ENCODE measurements at places on chromosomes 5 and 9.

GRCh38 chr9:71521132-71521531, 247.2 kb downstream of the CEMIP2 start:
- DNase-seq, result no peak

DNA sequence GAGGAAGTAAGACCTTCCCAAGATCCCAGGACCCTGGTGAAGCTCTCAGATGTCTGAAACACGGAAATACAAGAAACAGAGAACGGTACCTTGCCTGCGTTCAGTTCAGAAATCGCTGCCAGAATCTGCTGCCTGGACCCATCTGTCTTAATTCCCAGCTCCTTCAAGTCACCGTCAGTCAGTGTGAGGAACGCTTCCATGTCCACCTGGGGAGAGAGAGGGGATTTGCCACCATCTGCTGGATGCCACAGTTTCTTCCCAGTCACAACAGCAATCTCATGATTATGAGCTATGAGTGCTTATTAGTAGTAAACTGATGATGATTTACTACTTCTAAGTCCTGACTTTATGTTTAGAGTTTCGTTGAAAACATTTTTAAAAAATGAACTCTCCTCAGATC, 36.7 kb upstream of the GABBR2 start:
- DNase-seq, result no peak

DNA sequence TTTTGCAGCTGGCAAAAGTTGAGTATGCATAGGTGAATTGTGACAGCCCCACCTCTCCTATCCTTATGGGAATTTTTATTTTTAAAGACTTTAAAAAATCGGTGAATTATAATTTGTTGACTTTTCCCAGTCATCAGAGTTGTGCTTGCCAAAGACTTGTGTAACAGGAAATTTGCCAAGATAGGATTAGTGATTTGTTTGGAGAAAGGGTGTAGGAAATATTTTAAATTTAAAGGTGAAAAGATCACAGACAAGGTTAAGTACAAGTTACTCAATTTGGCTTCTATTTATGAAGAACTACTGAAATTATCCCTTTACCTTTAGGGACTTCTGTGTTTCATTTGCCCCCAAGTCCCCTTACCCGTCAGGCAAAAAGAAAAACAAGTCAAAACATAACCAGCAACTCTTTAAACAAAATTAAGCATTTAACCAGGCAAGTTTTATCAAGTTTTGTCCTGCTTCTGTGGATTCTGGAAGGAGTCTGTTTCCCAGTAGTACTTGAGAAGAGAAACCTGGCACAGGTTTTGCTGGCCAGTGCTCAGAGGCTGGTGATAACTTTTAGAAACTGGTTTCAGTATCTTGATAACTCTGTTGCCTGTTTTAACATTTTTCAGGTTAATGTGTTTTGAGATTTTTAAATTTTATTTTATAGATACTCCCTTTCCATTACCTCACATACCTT, 285.4 kb downstream of the MAST4 start:
- no peak for DNase-seq

- DNase-seq, result no peak
Measured at GRCh38 chr5:91179018-91179417, 204.1 kb downstream of the ARRDC3 start.

DNA sequence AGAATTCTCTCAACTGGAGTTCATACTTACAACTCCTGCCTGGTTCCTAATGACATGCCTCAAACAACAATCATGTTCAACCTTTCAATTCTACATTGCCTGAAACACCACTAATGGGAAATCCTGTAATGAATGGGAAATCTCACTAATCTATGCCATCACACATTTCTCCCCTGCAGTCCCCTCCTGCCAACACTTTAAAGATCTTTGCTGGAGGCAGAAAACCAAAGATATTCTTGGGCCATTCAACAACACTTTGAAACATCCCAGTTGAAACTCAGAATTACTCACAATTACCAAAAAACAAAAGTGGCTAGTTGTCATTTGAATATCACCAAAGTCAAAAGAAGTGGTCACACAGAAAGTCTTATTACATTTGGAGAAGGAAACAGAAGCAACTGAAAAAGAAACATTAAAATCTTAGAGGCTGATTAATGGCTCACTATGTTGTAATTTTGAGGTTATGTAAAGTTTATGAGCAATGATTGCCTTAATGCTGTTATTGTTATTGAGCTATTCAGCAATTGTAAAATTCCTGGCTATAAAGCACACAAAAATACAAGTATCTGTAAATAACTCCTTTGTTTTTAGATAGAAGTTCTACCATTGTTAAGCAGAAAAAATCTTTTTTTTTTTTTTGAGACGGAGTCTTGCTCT, 313.4 kb upstream of the SLC30A5 start:
- no peak for DNase-seq

- no peak for DNase-seq
Measured at GRCh38 chr5:159775890-159776289, 140.4 kb upstream of the ADRA1B start.

DNA sequence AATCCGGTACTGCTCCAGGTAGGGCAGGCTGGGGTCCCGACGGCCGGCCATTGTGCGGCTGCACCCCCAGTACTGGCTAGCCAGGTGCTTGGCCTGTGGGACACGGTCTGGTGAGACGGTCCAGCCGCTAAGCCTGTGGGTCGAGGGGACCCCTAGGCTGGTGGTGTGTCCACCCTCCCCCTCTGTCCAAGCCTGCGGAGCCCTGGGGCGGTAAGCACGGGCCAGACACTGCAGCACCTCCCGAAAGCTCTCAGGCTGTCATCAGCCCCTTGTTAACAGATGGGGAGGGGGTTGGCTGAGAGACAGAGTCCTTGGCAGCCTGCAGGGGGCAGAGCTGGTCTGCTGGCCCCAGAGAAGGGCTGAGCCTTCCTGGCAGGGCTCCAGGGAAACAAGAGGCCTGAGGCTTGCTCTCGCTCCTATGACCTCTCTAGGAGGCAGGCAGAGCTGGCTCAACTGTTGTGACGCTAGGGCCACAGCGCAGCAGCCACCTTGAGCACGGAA, 11.8 kb upstream of the MRNIP start:
- DNase-seq, result peak; percentile 65

DNA sequence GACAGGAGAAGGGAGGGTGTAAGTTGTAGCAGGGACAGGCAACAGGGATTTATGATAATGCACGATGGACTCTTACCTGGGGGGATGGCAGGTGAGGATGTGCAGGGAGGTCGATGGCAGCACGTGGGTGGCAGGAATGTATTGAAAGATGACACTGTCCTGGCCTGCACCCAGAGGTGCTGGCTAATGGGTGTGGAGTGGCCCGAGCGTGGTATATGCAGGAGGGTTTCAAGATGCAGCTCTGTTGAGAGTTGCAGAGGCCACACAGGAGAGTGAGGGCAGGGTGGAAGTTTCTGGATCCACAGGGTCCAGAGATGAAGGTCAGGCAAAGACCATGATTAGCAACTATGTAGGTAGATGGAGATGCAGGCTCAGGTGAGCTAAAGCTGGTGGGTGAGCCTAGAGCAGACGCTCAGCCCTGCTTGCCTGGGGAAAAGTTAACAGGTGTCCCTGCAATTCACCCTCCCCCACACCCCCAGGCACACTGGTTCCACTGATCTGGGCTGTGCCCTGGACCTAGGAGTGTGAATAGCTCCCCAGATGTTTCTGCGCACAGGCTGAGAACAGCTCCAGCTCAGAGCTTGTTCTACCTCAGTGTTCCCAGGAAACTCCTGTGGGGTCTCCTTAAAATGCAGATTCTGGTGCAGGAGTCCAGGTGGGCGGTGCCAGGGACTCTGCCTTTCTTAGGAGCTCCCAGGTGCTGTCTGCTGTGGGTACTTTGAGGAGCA, 21.5 kb upstream of the S1PR3 start:
- no peak for DNase-seq

- no peak for DNase-seq
Measured at GRCh38 chr9:15268782-15269181, 38.2 kb downstream of the TTC39B start.

- DNase-seq, result peak; percentile 29
Measured at GRCh38 chr5:35202319-35203111, 27.8 kb downstream of the PRLR start.

DNA sequence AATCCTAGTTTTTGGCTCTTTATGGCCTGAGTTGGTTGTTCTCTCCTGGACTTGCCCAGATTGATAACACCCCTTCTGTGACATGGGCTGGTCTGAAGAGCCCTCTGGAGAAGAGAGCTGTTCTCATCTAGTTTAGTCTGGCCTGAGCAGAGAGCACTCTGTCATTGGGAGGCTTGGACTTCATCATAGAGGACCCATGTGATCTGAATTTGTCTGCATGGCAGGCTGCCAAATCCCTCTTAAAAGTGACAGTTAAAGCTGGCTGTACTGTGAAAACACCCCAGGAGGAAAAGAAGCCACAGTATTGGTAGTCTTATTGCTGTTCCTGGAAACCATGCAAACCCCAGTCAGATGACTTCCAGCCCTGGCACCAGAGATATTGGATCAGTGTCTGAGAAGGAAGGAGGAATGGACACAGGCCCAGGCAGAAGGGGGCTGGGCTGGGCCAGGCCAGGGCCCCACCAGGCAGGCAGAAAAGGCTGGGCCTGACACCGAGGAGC, 3.7 kb upstream of the WDR31 start:
- DNase-seq, result no peak

DNA sequence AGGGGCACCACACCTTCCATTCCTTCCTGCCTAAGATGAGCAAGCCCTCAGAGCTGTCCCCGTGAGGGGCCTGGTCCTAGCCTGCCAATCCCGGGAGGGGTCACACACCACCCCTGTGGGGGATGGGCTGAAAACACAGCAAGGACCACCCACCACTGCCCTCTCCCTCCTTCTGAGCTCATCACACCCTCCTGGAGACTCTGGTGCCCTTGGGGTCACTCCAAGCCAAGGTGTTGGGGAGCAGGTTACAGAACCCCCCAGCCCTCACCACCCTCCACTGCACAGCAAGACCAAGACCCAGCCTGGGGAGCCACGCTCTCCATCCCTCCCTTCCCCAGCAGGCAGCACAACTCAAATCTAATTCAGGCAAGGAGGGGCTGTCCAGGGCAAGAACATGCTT, 60.5 kb upstream of the PPP1R26 start:
- DNase-seq, result no peak

DNA sequence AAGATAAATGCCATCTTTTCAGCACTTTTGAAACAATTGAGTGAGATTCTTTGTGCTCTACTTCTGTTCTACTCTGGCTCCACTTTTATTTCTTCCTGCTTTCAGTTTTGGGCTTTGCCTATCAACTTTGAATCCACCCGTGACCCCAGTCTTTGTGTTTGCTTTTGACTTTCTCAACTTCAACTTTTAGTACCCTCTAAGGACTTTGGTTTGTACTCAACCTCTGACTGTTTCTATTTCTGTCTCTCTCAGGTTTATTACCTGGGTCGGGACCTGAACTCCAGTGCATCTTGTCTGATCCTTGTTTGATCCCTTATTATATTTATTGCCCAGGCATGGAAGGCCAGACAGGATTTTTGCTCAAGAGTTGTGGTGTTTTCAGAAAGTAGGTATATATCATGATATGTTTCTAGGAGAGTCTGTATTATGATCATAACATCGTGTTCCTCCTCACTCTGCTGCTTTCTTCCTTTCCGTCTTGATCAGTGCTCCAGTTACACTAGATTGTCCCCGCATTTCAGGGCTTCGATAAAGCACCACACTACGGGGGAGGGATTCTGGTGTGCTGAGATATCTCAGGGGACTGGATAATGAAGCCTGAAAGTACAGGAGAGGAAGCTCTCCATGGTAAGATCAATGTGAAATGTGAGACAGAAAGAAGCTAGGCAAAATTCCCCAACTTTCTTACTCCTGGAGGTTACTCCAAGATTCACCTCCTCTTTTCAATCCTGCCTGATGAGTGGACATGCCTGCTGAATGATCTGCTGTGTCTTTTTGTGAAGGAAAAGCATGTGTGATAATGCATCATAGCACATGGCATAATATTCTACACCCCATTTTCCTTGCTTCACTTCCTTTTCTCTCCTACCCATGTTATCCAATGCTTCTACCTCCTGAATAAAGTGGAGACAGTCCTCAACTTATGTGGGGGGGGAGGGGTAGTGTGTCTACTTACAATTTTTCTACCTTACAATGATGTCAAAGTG, 155.5 kb upstream of the GRIN3A start:
- DNase-seq, result no peak

GRCh38 chr5:175609526-175609925, 48.3 kb upstream of the HRH2 start:
- no peak for DNase-seq

- DNase-seq, result no peak
Measured at GRCh38 chr5:74579215-74579614, 61.3 kb downstream of the ENC1 start.

DNA sequence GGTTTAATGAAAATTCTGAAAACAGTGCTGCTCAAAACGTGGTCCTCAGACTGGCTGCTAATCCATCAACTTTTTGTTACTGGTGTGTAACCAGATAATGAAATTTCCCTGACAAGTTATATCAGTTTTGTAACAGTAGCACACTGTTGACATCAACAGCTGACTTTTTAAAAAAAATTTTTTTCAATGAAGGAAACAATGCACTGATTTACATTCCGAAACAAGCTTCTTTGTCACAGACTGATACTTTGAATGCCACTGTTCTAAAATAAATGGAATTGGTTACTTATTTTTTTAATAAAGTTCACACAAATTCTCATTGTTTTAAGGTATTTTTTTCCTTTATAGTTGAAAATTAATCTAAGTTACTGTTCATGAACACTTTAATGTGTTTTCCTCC, 169.1 kb downstream of the NIPBL start:
- no peak for DNase-seq

GRCh38 chr9:113564498-113565237, 101.1 kb downstream of the RGS3 start:
- peak; percentile 15 for DNase-seq

DNA sequence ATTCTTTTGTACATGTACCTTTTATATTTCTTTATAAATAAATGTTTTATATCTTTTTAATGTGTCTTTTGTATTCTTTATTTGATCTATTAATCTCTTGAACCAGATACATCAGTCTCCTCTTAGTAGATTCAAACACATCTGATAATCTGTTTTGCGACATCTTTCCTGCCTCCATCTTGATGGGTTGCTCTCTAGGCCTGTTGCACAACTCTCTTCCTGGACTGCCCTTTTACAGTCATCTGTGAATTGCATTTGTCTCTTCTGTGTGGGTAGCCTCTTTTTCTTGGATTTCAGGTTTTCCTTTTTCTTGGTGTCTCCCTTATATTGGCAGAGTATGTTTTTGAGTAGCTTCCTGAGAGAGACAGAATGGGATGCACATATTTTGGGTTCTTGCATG, 6.2 kb downstream of the ZFYVE16 start:
- DNase-seq, result no peak

GRCh38 chr9:95854386-95855020, 21.0 kb upstream of the ERCC6L2 start:
- no peak for DNase-seq

DNA sequence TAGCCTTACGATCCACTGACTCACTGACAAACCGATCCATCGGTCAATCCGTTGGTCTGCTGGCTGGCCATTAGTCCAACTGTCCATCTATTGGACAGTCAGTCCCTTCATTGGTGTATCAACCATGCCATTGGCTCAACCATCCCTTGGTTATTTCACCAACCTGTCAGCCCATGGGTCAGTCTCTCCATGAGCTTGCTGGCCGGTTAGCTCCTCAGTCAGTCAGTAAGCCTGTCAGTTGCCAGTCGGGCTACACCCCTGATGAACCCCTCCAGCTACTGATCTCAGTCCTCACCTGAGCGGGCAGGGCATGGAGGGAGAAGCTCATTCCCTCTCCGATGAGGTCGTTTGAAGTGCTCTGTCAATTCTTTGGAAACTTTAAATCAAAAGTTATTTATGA, 166.5 kb downstream of the FGF18 start:
- DNase-seq, result no peak
